ENCODE measurements at places on chromosomes 7 and 10. TPM values are rescaled to one million over a fixed set of nuclear protein-coding genes. Genes with fewer than 3 reads are reported as not detected.
A peak's percentile ranks its signal among the peaks of the same experiment; 100 is the strongest.

DNA sequence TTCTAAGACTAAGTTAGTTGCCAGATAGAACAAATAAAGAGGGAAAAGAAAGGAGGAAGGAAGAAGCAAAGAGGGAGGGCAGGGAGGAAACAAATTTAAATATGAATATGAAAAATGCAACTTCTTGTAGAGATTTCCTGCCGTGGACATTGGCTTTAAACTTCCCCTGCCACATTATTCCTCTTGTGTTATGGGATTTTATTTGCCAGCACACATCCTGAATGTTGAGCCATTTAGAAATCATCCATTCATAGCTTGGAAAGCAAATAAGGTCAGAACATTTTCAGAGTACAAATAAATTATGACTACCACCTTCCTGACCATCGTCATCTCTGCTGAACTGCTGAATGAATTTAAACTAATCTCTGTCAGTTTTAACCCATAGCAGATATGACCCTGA, 911.9 kb upstream of the LRRN3 start:
- DNase-seq, result no peak

- DNase-seq, result no peak
These were observed 16.0 kb downstream of the KAT6B start for GRCh38 chr10:74842301-74842954.

- DNase-seq, result no peak
These were observed 193.7 kb downstream of the RELN start for GRCh38 chr7:103795787-103796186.

DNA sequence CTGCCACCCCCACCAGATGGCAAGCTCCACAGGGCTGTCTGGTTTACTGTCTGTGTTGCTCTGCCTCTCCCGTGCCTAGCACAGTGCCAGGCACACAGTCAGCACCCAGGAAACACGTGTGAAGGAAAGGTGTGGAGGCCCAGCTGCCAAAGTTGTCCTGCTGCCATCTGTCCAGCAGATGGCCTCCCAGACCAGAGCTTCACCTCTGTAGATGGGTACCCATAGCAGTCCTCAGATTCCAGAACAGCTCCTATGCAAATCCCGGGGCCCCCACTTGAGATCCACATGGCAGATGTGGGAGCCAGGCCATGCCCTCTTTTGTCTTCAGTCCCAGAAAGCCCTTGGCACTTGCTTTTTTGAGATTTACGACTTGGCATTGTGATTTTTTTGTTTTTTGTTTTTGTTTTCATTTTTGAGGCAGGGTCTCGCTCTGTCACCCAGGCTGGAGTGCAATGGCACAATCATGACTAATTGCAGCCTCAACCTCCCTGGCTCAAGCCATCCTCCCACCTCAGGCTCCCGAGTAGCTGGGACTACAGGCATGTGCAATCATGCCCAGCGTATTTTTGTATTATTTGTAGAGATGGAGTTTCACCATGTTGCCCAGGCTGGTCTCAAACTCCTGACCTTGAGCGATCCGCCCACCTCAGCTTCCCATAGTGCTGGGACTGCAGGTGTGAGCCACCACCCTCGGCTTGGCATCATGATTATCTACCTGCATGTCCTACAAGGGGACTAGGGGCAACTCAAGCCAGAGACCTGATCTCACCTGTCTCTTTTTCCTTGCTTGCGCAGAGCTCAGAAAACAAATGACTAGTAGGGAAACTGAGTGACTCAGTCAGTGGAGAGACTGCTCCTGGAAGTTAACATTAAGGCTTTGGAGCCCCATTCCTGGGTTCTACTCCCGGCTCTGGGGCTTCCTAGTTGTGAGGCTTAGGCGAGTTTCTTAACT, 16.9 kb upstream of the PALD1 start:
- peak; percentile 80 for DNase-seq

- no peak for DNase-seq
These were observed 42.0 kb downstream of the SHH start for GRCh38 chr7:155770241-155770640.

- peak; percentile 59 for DNase-seq
These were observed 29.2 kb upstream of the PPP2R2D start for GRCh38 chr10:131871673-131872005.

GRCh38 chr7:88184848-88185304, 35.0 kb downstream of the SRI start:
- no peak for DNase-seq

DNA sequence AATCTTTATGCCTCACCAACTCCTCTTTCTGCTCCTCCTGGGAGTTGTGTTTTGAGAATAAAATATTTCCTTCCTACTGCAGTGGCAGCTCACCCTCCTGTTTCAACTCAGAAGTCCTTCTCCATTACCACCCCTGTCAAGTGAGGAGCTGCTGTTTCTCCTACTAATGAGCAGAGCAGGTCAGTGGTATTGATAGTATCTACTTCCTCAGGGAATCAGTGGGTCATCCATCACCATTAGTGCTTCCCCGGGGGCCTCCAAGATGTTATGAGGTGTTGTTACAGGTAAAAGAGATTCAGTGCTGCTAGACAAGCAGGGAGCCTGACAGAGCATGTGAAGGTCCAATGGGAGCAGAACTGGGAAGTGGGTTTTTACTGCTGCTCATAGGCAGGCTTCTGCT, 795.2 kb downstream of the REEP3 start:
- DNase-seq, result no peak

- no peak for DNase-seq
These were observed 36.0 kb downstream of the DPYSL4 start for GRCh38 chr10:132222726-132223125.

- DNase-seq, result peak; percentile 34
These were observed 323.4 kb downstream of the WDR37 start for GRCh38 chr10:1379601-1380000.

The WDFY4 gene
- total RNA-seq, result 4.9 TPM

The PLA2G12B gene
- not detected for total RNA-seq
